NCI-H1048 (cell line): ENCODE measurements at places on chromosomes 11 and 22.

DNA sequence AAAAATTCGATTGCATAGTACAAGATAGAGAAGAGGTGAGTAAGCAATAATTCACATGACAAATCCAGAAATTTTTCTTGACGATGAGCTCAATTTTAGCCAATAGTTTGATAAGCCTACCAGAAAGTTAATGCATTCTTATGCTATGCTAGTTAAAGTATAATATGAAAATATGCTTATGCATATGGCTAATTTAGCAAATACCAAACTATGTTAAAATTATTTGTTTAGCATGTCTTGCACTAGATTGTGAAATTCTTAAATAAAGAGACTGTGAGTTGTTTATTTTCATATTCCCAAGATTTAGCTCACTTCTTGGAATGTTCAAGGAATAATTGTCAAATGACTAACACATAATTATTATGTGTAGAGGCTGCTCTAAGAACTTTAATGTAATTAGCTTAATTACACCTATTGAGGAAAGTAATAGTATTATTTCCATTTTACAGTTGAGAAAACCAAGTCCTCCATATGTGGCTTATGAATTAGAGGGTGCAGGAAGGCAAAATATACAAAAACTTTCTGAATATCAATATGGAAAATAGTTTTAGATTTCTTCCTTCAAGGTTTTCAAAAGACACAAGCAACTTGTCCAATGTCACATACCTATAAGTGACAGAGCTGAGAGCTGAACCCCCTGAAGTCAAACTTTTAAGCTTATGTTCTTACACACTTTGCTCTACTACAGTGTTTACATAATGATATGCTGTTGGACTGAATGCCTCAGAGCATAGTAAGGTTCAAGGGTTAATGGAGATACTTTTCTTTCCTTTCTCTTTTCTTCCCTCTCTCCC, 45.9 kb upstream of the ARHGAP20 start:
- DNase-seq = no peak

DNA sequence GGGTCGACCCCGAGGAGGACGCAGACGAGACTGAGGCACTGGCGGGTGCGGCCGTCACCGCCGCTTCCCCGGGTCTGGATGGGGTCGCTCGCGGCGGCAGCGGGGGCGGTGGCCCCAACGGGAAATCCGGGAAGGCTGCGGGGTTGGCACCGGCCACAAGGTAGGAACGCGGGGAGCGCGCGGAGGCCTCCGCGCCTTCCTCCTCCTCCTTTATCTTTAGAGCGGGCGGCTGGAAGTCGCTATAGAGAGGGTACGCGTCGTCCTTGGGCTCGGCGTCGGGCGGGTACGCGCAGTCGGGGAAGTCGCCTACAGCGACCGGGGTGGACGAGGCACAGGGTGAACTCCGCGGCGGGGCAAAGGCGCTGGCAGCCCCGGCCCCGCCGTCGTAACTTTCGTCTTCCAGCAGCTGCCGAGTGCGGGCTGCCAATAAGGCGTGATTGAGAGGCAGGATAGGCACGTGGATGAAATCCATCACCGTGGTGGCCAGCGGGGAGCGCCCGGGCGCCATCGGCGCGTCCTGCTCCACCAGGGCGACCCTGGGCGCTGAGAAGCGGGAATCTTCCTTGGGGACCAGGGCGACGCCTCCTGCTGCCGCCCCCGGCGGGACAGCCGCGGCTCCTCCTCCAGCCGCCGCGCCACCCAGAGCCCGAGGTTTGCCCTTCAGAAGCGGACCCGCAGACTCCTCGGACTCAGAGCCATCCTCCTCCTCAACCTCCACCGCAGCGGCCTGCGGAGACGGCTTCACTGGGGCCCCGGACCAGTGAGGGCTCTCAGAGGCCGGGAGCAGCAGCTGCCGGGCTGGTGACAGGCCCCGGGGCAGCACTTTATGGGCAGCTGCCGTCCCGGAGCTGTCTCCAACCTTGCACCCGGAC, 1.7 kb downstream of the PGR start:
- no peak for DNase-seq

GRCh38 chr11:46402957-46403902, 11.7 kb upstream of the CHRM4 start:
- DNase-seq = no peak

GRCh38 chr22:46749682-46750529, 11.9 kb upstream of the CERK start:
- no peak for DNase-seq

- no peak for DNase-seq
Measured at GRCh38 chr11:65355776-65356393, 1.3 kb downstream of the TIGD3 start.

DNA sequence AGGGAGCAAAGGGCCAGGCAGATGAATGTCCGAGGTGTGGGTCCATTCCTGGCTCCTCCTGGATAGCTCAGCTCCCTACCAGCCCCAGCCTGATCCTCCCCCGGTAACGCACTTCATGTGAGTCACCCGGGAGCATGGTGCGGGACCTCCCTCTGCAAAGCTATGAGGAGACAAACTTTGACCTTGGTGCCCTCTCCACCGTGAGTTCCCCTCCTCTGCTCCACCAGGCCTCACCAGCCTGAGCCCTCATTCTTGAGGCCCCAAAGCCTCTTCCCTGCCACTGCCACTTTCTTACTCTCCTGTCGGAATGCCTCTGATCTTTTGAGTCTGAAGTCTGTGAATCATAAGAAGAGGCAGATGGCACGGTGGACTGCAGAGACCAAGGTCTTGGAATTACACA, 37.4 kb upstream of the CD82 start:
- DNase-seq = no peak

GRCh38 chr22:44658311-44658953, 43.6 kb upstream of the PRR5 start:
- DNase-seq = no peak

GRCh38 chr11:8286886-8287285, 23.2 kb upstream of the LMO1 start:
- DNase-seq = no peak

DNA sequence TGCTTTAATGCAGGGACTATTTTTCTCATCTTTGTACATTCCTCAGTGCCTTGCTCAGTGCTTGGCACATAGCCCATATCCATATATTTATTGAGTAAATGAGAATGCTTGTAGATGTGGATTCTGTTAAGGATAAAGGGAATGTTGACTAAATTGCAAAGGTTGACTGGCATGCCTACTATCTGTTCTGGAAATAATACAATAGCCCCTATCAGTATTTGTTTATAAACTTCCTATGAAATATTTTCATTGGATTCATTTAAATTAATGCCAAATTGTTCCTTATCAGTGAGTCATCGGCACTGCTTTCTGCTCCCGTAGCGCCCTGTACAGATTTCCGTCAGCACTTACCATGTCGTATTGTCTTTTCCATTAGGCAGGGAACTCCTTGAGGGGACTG, 8.0 kb downstream of the RNF121 start:
- DNase-seq = no peak
